Hindlimb muscle (tissue), 1 donor: ENCODE measurements at places on chromosomes 16 and 17. TPM values are rescaled to one million over a fixed set of nuclear protein-coding genes. Genes with fewer than 3 reads are reported as not detected.

FKBP10 gene
- polyA plus RNA-seq, result 104 TPM

HID1 gene
- 7.9 TPM for polyA plus RNA-seq

DNA sequence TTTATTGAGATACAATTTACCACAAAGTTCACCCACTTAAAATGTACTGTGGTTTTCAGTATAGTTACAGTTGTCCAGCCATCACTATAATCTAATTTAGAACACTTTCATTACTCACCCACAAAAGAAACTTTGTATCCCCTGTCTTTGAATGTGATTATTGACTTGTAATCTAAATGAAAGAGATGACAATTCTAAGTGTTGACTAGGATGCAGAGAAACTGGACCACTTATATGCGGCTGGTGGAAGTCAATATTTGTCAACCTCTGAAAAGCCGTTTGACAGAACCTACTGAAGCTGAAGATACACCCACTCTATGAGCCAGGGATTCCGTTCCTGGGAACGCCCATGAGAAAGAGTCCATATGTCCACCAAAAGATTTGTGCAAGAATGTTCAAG is 36.8 kb downstream of the TEKT5 start:
- DNase-seq, result no peak

DNA sequence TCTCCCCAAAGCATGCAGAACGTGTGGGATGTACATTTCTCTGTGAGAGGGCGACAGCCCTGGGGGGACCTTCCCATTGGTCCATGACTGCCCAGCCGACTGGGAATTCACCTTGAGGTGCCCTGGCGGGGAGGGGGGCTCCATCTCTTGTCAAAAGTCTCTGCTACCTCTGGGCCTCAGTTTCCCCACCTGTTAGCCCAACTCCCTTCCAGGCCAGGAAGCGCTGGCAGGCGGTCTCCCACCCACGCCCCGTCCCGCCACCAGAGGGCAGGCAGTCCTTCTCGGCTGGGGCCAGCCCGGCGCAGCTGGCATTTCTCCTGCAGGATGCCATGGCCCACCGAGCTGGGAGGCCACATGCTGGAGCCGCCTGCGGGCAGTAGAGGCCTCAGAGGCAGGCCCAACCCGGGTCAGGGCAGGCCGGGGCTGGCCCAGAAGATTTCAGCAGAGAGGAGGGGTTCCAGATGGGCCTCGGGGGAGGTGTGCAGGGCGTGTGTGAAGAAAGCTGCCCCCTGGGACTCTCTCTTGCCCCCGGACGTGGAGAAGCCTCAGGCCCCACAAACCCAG is 16.6 kb downstream of the CD7 start:
- DNase-seq, result peak; percentile 41

GRCh38 chr17:38619937-38620550 is 14.3 kb upstream of the SRCIN1 start:
- DNase-seq, result no peak

DNA sequence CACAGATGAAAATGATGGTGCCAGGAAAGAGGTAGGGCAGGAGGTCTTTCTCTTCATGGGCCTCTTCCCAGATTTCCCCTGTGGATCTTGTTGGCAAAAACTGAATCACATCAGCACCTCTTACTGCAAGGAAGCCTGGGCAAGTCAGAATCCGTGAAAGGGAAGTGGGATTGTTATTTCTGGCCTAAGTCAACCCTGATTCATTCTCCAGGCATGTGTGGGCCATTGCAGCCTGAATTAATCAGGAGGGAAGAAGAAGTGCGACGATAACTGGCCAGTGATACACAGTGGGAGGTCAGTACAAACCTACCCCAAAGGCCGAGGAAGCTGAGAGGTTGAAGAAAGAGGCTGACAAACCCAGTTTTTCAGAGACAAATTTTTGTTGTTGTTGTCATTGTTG is 17.9 kb upstream of the NSMCE1 start:
- no peak for DNase-seq

GRCh38 chr16:89426736-89427530 is 63.4 kb downstream of the ANKRD11 start:
- no peak for DNase-seq

- no peak for DNase-seq
Measured at GRCh38 chr17:7486181-7486580, 2.0 kb downstream of the POLR2A start.
